ENCODE measurements at places on chromosomes 6 and 20.
A peak's percentile ranks its signal among the peaks of the same experiment; 100 is the strongest.

DNA sequence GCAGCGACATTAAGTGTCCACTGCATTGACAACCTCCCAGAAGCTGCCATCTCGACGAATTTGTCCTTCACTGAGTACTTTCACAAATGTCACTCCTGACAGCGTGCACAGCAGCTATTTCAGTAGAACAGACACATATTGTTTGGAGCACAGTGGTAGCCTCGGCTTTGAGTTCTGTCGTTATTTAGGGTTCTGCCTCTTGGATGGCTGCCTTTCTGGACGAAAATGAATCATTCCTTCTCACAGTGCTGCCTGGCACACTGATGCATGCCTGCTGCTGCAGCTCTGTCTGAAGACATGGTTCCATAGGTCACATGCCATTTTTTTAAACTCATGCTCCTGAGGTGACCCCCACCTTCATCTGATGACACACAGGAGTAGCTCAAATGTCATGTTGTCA, 477.0 kb downstream of the C6orf118 start:
- no peak for DNase-seq

DNA sequence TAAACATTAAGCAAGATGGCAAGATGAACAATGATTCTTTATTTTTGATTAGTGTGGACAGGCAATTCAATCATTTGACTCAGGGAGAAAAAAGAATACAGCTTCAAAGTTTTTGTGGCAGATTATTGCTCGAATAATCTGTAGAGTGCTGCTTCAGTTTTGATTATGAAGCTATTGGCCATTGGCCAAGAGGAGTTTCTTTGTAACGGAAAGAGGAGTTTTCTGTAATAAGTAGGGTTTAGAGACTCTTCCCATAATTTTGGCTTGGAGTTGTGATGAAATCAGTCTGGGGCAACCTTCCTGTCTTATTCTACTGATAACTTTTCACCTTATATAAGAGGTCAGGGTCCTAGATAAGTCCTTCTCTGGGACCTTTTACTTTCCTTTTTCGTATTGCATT, 256.7 kb upstream of the RAB32 start:
- DNase-seq, result no peak

DNA sequence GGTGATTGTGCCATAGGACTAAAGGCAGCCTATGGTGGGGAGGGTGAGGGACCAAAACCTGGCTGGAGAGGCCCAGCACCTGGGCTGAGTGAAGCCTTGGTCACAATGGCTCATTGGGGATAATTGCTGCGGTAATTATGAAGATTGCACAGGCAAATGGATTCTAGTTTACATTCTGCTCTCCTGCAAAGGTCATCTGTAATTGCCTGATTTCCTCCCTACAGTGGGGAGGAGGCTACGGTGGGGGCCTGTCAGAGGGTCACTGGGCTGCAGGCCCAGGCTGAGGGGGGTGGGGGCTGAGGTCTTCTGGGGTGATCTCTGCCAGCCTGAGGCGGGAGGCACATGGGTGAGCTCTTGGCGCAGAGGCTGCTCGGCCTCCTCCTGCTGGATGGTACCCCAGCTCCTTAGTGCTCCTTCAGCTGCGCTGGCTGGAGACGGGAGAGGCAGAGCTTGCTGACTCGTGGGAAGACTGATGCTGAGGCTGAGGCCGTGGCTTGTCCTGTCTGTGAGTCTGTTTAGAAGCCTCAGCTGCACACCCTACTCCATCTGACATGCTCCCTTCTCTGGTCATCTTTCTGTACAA, 30.3 kb downstream of the PACSIN1 start:
- no peak for DNase-seq

GRCh38 chr6:131136021-131136786, 937 bp downstream of the AKAP7 start:
- DNase-seq, result no peak

DNA sequence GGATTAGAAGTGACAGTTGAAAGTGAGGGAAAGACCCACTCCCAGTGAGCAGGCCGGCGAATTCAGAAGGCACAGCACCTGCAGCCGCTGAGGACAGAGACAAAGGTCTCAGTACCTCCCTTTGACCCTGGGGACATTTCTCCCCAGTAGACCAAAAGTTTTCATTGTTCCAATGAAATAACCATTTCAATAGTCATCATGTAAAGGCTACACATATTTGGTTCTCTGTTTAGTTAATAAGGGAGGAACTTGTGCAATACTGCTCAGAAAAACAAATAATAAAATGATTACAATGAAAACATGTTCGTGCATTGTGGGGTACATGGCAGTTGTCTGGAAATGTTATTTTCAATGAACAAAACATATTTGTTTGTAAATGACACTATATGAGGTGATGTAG, 52.5 kb downstream of the EDN1 start:
- no peak for DNase-seq

GRCh38 chr20:44388466-44389023, 33.0 kb downstream of the HNF4A start:
- DNase-seq, result peak; percentile 44

- DNase-seq, result no peak
Observed at GRCh38 chr6:135209803-135210202, 28.7 kb downstream of the MYB start.

- no peak for DNase-seq
Observed at GRCh38 chr20:2865101-2865500, 8.2 kb upstream of the PTPRA start.

DNA sequence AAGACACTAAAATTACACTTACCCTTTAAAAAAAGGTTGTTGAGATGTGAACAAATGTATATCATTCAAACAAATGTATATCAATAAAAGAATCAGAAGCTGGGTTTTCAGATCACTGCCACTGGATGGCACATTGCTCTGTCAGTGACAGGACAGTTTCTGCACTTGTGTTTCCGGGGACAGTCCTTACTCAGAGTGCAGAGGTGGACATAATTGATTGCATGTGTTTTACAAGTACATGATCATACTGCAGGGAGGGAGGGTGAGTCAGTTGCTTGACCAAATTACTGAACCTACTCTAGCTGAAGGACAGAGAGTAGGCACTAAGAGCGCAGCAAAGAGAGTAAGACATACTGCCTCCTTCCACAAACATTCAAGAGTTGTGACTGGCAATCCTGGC, 302.3 kb downstream of the TENT5A start:
- DNase-seq, result no peak

GRCh38 chr20:45306431-45306982, at the start of gene RBPJL:
Gene RBPJL (plus strand): TSS chr20:45306840. CDS start chr20:45306923, 83 bp downstream.
- peak; percentile 6 for DNase-seq

DNA sequence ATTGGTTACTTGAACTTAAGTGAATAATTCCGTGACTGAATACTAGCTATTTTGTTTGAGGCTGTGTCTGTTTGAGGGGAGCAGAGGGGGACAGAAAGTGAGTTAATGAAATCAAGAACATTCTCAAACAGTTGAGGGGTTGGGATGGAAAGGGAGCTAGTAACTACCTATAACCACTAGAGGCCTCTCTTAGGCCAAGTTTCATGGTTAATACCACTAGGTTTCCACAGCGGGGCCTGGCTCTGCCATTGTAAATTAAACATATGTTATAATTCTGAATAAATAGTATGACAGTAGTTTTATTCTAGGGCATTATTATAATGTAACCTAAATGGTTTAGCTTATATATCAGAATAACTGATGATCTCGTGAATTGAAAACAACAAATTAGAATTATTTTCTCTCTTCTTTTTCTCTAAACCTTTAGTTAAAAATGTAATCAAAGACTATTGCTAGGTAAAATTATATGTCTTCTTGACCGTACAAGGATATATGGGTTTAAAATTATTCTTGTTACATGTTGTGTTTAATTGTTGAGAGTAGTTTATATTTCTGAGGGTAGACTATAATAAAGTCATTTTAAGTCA, 108.1 kb downstream of the BCKDHB start:
- DNase-seq, result no peak
